Stomach (tissue), 19 donors: ENCODE measurements at places on chromosomes 6 and 20.
A peak's percentile ranks its signal among the peaks of the same experiment; 100 is the strongest.

DNA sequence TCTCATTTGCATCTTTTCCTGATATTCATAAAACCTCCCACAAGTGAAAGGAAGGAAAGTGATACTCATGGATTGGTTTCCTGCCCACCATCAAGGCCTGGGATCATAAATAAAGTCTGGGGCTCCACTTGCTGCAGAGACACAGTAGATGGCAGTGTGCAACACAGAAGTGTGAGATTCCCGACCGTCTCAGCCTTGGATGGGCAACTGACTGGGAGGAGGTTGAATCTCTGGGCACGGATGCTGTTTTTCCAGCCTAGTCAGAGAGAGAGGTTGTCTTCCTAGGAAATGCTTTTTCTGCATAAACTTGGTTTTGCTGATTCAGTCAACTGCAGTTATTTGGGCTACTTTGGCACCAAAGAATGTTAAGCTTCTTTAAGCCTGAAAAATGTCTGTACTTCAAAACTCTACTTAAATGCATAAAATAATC, 9.9 kb upstream of the RFPL4B start:
- no peak overlapping the region for H3K27ac ChIP-seq
- H3K27me3 ChIP-seq, result no peaks in the 10 kb centered on the region

DNA sequence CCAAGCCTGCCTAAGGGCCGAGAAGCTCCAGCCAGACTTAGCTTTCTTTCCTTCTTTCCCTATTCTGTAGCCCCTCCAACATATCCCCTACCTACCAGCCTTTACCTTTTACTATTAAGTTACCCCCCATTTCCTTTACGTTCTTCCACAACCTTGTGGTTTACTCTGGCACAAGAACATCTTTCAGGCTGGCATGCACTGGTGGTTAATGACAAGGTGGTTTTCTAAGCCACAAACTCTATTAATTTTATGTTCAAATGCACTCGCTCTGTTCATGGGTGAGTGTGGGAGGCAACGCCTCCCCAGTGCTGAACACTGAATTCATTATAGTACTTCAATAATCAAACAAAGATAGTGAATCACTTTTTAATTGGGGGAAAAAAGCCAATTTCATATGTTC, 64.4 kb downstream of the TRERF1 start:
- no peaks in the 10 kb centered on the region for H3K36me3 ChIP-seq
- H3K4me3 ChIP-seq, result no peak overlapping the region
- H3K27me3 ChIP-seq, result no peaks in the 10 kb centered on the region
- H3K27ac ChIP-seq, result no peak overlapping the region
- DNase-seq, result no peak
- H3K4me1 ChIP-seq, result no peaks in the 10 kb centered on the region

GRCh38 chr20:46025376-46025783, 3.6 kb upstream of the SLC12A5 start:
- peaks cover 19% of the 10 kb centered on the region for H3K4me1 ChIP-seq
- H3K4me3 ChIP-seq, result no peak overlapping the region
- H3K36me3 ChIP-seq, result no peaks in the 10 kb centered on the region
- no peak overlapping the region for H3K27ac ChIP-seq

DNA sequence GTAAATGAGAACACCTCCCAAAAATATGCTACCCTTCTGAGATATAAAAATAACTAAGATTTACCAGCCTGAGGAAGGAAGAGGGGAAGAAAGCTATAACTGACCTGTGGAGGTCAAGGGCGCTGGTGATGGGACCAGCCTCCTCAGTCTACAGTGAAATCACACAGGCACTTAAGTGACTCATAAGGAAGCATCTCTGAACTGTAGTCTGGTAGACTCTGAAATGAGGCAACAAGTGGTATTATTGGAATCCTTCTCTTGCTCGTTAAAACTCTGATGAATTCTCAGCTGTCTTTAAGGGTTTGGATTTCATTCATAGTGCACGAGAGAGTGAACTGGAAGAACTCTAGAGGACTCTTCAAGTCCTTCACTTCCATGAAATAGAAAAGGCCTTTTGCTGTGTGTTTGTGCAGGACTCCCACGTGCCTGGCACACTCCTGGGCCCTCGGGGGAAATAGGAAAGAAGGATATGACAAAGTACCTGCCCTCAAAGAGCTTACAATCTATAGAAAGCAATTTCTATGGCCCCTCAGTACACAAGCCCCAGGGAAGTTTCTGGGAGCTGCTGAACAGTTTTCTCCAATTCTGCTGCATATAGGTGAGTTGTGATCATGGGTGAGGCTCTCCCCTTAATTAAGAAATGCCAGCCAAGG, 231.8 kb upstream of the RREB1 start:
- no peaks in the 10 kb centered on the region for H3K36me3 ChIP-seq
- no peak overlapping the region for H3K27ac ChIP-seq
- DNase-seq, result no peak
- no peaks in the 10 kb centered on the region for H3K27me3 ChIP-seq

DNA sequence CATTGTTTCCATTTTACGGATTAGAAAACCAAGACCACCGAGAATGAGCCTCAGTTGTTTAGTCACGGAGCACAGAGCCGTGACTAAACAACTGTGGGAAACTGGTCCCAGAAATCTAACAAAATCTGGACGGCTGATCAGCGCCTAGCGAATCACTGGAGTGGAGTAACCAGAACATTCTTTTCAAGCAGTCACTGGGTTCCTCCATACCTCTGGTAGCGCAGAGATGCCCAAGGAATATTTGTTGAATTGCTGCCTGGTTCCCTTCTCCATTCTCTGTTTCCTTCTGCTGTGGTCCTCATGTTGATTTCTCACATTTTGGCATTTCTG, 62.0 kb downstream of the GPX5 start:
- H3K27me3 ChIP-seq, result peaks cover 4% of the 10 kb centered on the region
- H3K4me3 ChIP-seq, result peak overlapping the region; percentile 51
- no peak for DNase-seq
- H3K27ac ChIP-seq, result no peak overlapping the region

DNA sequence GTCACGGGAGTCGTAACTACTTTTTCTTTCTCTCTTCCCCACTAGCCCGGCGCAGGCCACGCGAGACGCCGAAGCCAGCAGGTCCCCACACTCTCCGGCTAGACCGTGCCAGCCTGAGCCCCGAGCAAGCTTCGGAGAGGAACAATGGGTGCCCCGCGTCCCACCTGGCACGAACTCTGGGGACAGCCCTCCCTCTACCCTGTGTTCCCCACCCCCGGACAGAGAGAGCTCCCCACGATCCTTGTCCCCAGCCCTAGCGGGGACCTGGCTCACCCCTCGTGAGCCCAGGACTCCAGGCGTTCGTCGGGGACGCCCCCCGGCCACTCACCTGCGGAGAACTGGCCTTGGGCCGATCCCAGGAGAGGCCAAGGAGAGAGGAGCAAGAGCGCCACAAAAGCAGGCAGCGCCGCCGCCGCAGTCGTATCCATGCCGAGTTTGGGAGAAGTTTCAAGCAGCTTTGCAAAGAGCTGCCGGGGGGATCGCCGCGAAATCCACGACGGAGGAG, 416 bp downstream of the PTPRK start:
- peak; percentile 45 for DNase-seq
- peak overlapping the region; percentile 68 for H3K4me3 ChIP-seq
- H3K4me1 ChIP-seq, result peaks cover 52% of the 10 kb centered on the region
- H3K27ac ChIP-seq, result peak overlapping the region; percentile 97
- H3K27me3 ChIP-seq, result peaks cover 9% of the 10 kb centered on the region
- H3K36me3 ChIP-seq, result no peaks in the 10 kb centered on the region
